ENCODE measurements at places on chromosomes 16 and 17.

DNA sequence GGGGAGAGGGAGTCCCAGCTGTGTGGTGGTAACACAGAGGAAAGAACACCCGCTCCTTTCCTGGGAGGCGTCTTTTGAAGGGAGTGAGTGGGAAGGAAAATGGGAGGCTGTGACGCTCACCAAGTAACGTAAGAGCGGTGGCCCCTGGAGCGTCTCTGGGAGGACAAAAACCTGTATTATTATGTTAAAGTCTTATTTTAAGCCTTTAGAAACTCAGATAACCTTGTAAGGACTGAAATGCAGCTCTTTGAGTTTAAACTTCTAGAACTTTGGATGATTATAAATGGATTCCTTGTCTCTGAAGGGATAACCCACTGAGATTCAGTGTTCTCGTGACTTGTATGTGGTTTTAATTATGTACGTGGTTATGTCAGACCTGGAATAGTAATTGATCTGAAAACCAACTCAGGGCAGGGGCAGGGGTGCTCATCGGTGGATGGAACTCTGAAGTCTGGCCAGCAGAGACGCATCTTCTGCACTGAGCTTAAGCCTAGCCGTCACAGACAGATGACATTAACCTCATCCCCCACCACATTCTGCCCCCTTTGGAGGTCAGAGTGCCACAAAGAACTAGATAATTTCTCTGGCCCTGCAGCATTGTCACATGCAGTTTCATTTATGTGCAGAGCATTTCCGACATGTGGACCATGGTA lies 41.8 kb upstream of the SLC12A3 start:
- DNase-seq: no peak

GRCh38 chr16:3999479-4000325 lies 116.5 kb downstream of the ADCY9 start:
- DNase-seq: no peak

GRCh38 chr17:65852911-65853310 lies 291.5 kb upstream of the AXIN2 start:
- DNase-seq: no peak

DNA sequence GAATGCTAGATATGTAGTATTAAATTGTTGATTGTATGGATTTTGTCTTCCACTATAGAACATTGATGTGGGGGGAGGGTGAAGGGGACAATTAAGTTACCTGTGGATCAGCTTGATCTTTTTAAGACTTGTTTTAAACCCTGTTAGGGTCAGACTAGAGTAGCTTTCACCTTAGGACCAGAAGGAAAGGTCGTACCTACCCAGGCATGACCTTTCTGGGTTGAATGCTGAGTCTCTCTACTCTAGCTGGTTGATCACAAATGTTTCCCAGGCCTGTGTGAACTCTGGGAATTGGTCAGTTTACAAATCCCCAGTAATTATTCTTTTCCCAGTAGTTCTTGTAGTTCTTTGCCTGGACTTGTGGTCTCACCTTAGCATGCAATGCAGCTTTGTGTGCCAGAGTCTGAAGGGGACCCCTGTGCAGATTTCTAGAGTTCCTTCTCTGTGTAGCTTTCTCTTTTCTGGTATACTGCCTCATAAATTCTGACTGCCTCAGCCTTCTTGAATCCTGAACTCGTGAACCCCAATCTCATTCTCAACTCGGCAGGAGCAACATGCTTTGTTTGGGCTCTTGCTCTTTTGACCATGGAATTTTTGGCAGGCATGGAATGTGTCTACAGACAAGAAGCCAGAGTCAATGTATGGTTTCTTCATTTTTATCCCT lies 54.1 kb downstream of the VMP1 start:
- DNase-seq: no peak

GRCh38 chr17:6660805-6661463 lies 9.4 kb downstream of the C17orf100 start:
- DNase-seq: peak; percentile 39

DNA sequence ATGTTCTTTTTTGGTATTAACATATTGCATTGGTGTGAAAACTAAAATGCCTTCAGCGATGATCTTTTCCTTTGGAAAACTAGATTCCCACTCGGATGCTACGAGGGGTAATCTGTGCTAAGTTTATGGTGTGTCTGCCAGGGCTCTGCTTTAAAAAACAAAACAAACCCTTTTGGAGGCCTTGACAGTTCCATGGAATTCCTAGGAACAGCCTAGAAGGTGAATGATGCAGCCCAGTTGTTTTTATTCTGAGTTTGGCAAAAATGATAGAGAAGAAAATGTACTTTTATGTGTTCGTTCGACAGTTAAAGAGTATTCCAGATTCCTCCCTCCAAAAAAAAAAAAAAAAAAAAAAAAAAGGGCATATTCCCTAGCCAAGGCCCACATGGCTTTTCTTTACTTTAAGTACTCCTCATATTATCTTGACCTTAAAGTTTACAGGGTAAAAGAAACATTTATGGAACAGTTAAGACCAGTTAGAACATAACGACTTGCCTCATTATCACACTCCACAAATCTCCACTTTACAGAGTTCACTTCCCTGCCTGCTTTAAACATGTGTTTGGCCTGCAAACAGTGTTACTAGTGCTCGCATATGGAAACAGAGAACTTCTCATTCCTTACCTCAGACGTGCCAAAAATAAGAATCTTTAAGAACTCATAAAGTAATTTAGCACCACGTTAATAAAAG lies 159.1 kb downstream of the WWOX start:
- DNase-seq: no peak

GRCh38 chr17:67712375-67712774 lies 5.4 kb upstream of the NOL11 start:
- no peak for DNase-seq

Measured in CD4-positive, alpha-beta T cell treated with Interferon gamma for 1 hour (primary cell).